ENCODE measurements at places on chromosomes 5 and 9. TPM values are rescaled to one million over a fixed set of nuclear protein-coding genes. Genes with fewer than 3 reads are reported as not detected.
A peak's percentile ranks its signal among the peaks of the same experiment; 100 is the strongest.

DNA sequence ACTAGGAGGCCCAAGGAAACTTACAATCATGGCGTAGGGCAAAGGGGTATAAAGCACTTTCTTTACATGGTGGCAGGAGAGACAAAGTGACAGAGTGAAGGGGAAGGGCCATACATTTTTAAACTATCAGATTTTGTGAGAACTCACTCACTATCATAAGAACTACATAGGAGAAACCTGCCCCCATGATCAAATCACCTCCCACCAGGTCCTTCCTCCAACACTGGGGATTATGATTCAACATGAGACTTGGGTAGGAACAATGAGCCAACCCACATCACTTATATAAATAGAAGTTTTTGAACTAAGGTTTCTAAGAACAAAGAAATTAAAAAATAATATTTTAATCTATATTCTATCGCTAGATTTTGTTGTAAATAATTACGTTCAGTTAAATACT, 460.3 kb upstream of the TYRP1 start:
- DNase-seq: no peak

GRCh38 chr9:118782790-118783463, 586.3 kb downstream of the BRINP1 start:
- DNase-seq: no peak

BTNL8 gene
- total RNA-seq: not detected

- no peak for DNase-seq
These were observed 391.5 kb downstream of the HTR1A start for GRCh38 chr5:63570752-63571151.

GRCh38 chr9:97283768-97284167, 23.7 kb upstream of the CCDC180 start:
- no peak for DNase-seq

KDM3B gene
- total RNA-seq: 36.7 TPM

DNA sequence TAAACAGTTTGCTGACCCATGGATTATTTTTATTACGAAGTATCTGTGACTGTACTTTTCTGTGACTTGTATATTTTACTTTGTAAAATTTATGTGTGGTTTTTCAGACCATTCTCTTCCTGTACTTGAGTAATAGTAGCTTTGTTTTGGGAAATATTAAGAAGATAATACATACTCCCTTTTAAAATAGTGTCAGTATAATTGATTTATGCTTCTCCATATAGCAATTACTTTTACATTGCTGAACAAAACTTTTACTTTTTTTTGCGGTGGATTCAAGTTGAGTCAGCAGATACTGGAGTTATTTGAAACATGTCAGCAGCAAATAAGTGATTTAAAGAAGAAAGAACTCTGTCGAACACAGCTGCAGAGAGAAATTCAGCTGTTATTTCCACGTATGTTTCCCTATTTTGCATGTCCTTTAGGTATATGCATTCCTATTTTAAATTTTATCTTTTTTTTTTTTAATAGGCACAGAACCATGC, 28.4 kb downstream of the TENT2 start:
- peak; percentile 19 for DNase-seq

QRFP gene
- total RNA-seq: not detected

GRCh38 chr9:28882529-28882928, 1309.2 kb upstream of the C9orf72 start:
- DNase-seq: no peak

DNA sequence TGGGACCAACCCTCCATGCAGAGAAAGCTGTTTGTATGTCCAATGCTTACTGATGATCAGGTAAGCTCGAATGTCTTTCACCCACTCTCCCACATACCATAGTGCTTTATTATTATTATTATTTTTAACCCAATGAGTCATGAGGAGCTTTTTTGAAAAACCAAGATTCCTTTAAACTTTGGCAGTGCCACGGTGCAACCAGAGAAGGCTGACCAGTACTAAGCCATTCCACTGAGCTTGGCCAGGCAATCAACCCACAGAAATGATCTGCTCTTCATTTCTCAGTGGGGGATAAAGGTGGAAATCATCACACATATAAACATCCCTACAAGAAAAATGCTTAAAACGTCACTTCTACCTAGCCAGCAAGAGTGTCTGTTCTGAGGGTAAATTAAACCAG, 35.5 kb downstream of the JAKMIP2 start:
- no peak for DNase-seq

DNA sequence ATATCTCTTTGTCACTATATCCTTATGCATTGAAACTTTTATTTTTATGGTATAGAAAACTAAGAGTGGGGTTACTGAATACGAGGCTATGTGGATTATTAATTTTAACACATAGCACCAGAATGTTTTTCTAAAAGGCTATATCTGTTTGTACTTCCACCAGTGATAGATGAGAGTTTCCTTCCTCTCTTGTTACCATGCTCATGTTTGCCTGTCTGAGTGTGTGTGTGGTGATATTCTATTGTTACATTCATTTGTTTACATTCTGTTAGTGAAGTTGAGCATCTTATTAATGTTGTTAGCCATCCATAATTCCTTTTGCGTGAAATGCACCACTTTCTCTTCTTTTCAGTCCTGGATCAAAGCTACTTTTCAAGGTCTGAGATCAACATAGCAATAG, 54.1 kb upstream of the ALDH1A1 start:
- no peak for DNase-seq

DNA sequence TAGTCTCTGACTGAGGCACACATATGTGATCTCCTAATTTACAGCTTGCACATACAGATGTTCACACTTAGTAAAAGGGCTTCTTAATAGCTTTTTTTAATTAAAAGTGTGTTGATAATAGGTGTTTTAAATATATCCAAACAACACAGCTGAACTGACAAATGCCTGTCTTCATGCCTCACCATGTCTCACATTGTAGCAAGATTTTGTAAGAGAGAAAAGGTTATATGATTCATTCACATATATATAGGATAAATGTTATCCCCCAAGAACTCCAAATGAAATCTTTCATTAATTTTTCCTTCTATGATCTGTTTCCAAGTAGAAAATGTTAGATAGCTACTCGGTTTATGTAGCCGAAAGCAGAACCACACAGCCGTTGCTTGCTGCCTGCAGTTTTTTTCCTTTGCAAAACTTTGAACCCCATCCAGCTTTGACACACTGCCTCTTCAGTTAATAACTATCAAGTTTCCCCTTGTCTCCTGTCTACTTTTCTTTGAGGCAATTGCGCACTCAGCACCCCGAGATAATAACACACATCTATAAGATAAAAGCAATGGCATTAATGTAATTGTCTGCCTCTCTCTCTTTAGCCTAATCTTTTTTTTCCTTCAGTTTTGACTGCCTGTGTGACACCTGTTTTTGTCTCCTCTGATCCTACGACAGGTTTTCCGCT, 299.2 kb downstream of the BNC2 start:
- DNase-seq: peak; percentile 43

DNA sequence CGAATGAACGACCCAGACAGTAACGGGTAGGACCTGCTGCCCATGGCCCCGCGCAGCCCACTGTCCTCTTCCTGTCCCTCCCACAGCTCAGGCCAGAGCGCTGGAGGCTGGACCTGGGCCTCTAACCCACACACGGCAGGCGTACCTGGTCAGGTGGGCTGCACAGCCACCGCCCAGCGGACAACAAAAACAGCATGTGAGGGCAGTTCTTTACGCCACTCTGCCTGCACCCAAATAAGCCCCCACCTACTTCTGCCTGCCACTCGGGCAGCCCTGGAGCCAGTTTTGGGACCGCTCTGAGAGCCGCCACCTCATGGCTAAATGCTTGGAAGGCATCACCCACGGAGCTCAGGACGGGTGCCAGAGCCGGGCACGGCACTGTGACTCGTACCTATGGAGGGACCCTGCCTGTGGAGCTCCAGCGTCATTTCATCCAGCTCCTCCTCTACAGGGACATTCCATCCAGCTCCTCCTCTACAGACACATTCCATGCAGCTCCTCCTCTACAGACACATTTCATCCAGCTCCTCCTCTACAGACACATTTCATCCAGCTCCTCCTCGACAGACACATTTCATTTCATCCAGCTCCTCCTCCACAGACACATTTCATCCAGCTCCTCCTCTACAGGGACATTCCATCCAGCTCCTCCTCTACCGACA, 18.9 kb downstream of the CLPTM1L start:
- DNase-seq: no peak

ZBTB5 gene
- 9.1 TPM for total RNA-seq

PCDHGB1 gene
- 3.3 TPM for total RNA-seq

RANBP17 gene
- 29.7 TPM for total RNA-seq

GRCh38 chr9:120878188-120879130, 1.5 kb upstream of the PHF19 start:
- no peak for DNase-seq

CARD6 gene
- total RNA-seq: 4.2 TPM

DNA sequence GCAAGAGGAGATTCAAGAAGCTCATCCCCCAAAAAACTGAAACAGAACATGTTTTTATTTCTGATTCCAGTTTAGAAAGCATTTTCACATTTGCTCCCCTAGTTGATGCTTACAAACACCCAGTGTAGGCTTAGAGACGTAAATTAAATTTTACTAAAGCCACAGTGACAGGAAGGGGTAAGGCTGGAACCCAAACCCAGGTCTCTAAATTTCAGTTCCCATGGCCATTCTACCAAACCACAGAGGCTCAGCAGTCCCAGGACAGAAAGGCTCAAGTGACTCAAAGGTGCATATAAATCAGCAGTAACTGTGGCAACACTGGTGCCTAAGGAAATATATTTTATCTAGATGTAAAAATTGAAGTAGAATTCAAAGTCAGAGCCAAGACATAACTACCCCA, 128.7 kb downstream of the CEP120 start:
- DNase-seq: no peak

DNA sequence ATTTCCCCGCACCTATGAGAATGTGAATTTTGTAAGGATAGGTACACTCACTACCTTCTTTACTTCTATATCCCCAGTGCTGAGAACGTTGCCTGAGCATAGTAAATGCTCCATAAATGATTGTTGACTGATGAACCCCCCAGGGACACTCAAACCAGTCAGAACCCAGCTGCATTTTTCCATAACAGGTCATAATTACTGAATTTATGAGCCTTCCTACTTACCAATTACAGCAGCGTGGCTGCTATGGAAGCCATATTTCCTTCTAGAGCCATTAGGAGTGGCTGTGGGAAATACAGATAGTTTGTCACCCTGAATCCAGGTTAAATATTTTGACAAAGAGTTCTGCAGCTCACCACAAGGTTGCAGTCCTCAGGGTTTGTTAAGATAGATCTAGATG, 135.0 kb downstream of the TAF11L14 start:
- no peak for DNase-seq

GRCh38 chr9:6926436-6926835, 168.7 kb downstream of the KDM4C start:
- no peak for DNase-seq

DNA sequence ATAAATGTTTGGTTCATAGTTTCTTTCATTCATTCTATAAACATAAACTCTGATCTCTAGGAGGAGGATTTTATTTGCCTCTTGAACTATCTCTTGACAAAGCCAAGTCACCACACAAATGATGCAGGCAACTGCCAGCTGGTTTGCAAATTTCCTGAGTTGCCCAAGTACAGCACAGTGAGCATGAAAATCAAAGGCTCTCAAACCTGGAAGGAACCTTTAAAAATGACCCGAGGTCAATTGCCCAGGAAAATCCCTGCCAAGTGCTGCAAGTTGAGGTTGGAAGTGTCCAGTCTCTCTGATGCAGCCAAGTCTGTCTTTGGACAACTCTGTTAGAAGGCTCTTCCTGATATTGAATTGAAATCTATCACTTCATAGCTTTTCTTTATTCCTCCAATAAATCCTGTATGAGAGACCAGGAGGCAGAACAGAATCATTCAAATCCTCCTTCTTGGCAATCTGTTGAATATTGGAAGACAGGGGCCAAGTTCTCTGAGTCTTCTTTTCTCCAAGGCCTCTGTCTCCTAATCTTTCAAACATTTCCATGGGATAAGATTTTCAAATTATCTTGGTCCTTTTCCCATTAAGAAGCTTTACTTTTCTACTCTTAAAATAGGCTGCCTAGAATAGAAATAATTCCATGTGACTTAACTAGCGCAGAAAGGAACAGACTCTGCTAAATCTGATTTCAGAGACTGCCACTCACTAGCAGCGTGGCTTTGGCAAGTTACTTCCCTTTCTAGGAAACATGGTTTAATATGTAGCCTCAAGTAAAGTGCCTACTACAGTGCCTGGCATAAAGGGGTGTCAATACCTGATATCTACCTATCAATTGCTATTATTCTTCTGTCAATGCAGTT, 159.2 kb downstream of the SNX18 start:
- DNase-seq: peak; percentile 6

EPB41L4B gene
- total RNA-seq: 0.54 TPM

HCN1 gene
- not detected for total RNA-seq

DNA sequence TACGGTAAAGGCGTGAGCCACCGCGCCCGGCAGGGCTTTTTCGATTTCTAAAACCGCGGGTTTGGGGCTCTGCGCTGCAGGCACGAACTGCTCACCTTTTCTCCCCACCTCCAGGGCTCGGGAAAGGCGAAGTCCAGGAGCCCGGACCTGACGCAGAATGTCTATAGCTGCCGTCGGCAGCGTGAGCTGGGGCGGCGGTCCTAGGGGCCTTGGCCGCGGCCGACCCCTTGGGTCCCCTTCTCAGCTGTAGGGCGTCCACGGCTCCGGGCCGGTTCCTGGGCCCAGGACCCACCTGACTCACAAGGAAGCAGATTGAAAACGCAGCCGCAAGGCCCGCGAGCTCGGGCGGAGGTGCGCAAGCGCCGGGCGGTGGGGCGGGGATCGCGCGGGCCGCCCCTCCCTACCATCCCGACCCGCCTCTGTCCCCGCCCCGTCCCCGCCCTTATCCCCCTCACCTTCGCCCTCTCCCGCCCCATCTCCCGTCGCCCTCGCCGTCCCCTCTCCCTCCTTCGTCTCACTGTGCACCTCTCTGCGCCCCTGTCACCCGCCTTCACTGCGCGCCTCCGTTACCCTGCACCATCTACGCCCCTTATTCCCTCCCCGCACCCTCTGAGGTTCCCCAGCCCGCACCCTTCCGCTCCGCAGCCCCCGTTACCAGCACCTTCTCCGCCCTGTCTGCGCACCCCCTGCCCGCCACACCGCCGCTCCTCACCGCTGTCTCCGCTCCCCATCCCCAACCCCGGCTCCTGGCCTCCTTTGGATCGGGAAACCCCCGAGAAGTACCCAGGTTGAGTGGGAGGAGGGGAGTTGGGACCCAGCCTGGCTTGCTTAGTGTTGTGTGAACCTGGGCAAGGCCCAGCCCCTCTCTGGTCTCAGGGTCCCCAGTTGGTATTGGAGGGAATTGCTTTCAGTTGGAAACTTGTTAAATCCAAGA, at the start of gene HDHD3:
Gene HDHD3 (minus strand): TSS at position 353 of the 934 bp plus-strand sequence. CDS start 2,632 bp downstream, outside the sequence.
- DNase-seq: peak; percentile 58

RAI14 gene
- total RNA-seq: 361 TPM

DNA sequence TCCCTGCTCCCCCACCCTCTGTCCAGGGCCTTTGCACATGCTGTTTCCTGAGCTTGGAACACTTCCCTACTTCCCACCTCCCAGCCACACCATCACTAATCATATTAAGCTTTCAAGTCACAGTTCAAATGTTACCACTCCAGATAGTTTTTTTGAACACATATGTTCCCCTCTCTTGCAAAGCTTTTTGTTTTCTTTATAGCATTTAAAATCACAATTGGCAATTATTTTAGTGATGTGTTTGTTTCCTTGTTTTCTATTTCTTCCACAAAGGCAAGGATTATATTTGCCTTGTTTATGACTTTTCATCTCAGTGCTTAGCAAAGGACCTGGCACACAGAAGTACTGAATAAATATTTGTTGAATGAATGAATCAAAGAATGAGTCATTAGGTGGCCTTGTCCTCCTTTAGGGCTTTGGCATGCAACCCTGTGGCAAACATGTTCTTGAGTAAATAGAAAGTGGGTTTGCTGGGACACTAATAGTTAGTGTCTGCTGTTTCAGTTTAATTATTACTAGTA, 386.8 kb downstream of the FGF10 start:
- peak; percentile 37 for DNase-seq

- DNase-seq: peak; percentile 67
These were observed 664.2 kb upstream of the ZNF608 start for GRCh38 chr5:125410537-125411070.
